ENCODE measurements at places on chromosomes 11 and 22. TPM values are rescaled to one million over a fixed set of nuclear protein-coding genes. Genes with fewer than 3 reads are reported as not detected.

The MMP7 gene
- not detected for total RNA-seq

The MFNG gene
- total RNA-seq: 0.28 TPM

The LINC01488 gene
- total RNA-seq: not detected

The IGF2 gene
- total RNA-seq: 1.5 TPM

The KLHL35 gene
- total RNA-seq: 2.9 TPM

The FAT3 gene
- 2.0 TPM for total RNA-seq

The AKIP1 gene
- total RNA-seq: 39.5 TPM

The BTBD18 gene
- total RNA-seq: not detected

The SCGB1A1 gene
- total RNA-seq: not detected

The SCN2B gene
- not detected for total RNA-seq

The C22orf15 gene
- total RNA-seq: 3.3 TPM

The LRRC74B gene
- under 0.01 TPM for total RNA-seq

The POTEH gene
- not detected for total RNA-seq

The CADM1 gene
- total RNA-seq: 8.4 TPM

The MMP1 gene
- 122 TPM for total RNA-seq

The RRP8 gene
- 11.9 TPM for total RNA-seq

The CASP5 gene
- total RNA-seq: not detected

The MAPK8IP2 gene
- total RNA-seq: under 0.01 TPM

The NRXN2 gene
- total RNA-seq: 6.4 TPM

The NXPE4 gene
- not detected for total RNA-seq

The B3GAT1 gene
- total RNA-seq: not detected

The SPINDOC gene
- 23.2 TPM for total RNA-seq

The TNNT3 gene
- not detected for total RNA-seq

The LSP1 gene
- 2.7 TPM for total RNA-seq

The CYTH4 gene
- total RNA-seq: 0.14 TPM

The JAML gene
- total RNA-seq: not detected

The SLC22A25 gene
- total RNA-seq: not detected

The CD82 gene
- 186 TPM for total RNA-seq

The MYBPC3 gene
- total RNA-seq: not detected

The ZNF280A gene
- 0.23 TPM for total RNA-seq

The FXYD2 gene
- total RNA-seq: not detected
